Activated CD4-positive, alpha-beta T cell treated with anti-CD3 and anti-CD28 coated beads for 36 hours (primary cell): ENCODE measurements at places on chromosomes 5 and 9.
A peak's percentile ranks its signal among the peaks of the same experiment; 100 is the strongest.

GRCh38 chr5:6676702-6677101 lies 36.5 kb upstream of the TENT4A start:
- no peak for DNase-seq

GRCh38 chr5:177183142-177183541 lies 49.6 kb downstream of the NSD1 start:
- DNase-seq, result no peak

DNA sequence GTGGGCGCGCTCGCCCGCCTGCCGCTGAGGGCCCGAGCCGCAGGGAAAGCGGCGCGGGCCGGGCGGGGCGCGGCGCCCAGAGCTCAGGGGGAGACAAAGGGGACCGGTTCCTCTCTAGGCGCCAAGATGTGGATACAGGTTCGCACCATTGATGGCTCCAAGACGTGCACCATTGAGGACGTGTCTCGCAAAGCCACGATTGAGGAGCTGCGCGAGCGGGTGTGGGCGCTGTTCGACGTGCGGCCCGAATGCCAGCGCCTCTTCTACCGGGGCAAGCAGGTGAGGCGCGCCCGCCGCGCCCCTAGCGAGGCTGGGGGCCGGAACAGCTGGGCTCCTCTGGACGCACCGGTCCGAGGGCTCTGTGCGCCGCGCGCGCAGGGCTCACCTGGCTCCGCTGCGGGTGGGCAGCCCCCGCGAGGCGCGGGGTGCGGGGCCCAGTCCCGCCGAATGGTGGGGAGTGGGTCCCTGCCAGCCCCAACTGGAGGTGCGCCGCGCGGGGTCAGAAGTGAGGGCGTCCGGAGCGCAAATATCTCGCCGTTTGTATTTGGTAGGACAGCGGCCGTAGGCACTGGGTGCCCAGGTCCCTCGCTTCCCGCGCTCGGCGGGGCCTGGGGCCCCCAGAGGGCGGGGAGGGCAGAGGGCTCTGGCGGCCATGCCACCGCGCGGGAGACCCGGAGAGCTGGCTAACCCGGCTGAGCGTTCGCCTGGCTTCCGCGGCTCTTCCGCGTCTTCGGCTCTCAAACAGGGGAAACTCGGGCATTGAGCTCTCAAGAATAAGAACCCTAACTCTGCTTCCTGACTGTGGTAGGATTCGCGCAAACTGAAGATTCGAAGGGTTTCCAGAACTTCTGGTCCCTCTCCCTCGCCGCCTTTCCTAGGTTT lies 607 bp downstream of the UHRF2 start:
- DNase-seq, result peak; percentile 66

- DNase-seq, result peak; percentile 23
Observed at GRCh38 chr9:134895908-134896833, 15.6 kb downstream of the FCN2 start.

- DNase-seq, result no peak
Observed at GRCh38 chr5:159456261-159456660, 126.0 kb upstream of the IL12B start.

- no peak for DNase-seq
Observed at GRCh38 chr9:75814667-75815066, 75.8 kb upstream of the PCSK5 start.

- DNase-seq, result no peak
Observed at GRCh38 chr5:40172721-40173120, 507.0 kb upstream of the PTGER4 start.

DNA sequence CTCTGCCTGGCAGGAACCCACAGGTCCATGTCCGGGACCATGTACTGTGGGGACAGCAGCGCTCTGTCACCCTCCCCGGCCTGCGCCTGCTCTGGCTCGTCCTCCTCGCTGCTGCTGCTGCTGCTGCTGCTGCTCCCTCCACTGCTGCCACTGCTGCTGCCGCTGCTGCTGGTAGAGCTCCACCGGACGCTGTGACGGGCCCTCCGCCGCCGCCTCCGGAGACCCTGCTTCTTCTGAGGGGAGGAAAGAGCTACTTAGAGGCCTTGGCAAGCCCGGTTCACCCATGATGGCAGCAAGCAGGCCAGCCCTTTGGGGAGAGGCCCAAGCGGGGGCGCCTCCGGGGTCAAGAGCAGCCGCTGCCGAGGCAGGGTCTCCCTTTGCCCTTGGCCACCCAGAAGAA lies 10.0 kb upstream of the CARD9 start:
- DNase-seq, result no peak

GRCh38 chr5:170623576-170624181 lies 119.9 kb downstream of the KCNIP1 start:
- DNase-seq, result peak; percentile 76

GRCh38 chr5:119288379-119289033 lies 67.3 kb upstream of the TNFAIP8 start:
- no peak for DNase-seq

- no peak for DNase-seq
Observed at GRCh38 chr5:42593591-42593990, 163.0 kb upstream of the CCDC152 start.

- DNase-seq, result no peak
Observed at GRCh38 chr9:16682273-16682672, 188.2 kb downstream of the BNC2 start.

- DNase-seq, result peak; percentile 7
Observed at GRCh38 chr5:79663212-79663611, 26.4 kb upstream of the CMYA5 start.

DNA sequence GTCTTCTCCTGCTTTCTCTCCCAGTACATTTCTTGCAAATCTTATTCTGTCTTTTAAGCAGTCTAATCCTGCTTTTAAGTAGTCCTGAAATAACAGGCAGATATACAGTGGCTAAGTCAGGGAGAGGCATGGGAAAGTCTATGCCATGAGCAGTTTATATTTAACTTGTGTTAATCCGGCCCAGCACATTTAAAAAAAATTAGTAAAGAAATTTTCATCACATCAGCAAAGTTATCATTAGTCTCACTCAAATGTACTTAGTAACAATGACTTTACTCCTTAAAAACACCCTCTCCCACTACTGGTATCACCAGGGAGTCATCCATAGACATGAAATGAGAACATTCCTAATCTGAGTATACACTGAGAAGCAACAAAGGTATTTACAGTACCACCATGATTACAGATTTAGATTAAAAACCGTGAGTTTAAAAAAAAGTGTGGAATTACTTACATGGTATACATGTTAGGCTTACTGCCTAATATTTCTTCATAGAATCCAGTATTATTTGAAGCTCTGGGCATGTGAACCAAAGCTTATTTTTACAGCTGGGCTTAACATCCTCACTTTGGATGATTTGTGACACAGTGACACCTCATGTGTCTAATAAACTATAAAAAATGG lies 75.9 kb upstream of the DAB2 start:
- DNase-seq, result no peak

DNA sequence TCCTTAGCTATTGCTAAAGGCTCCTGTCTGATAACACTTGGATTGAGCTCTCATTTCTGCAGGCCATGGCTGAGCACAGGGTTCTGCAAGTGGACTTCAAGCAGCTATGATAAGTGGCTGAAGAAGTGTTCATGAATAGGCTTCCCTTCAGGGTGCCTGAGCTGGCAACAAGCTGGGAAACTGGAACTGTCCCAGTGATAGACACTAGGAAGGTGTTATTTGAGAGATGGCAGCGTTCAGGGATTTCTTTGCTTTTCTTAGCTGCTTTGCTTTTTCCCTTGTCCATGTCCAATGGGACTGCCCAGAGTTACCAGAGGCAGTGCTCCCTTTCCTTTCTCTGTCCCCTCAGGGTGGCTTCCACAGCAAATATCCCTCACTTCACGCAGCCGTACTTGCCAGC lies 75.8 kb downstream of the INIP start:
- no peak for DNase-seq

DNA sequence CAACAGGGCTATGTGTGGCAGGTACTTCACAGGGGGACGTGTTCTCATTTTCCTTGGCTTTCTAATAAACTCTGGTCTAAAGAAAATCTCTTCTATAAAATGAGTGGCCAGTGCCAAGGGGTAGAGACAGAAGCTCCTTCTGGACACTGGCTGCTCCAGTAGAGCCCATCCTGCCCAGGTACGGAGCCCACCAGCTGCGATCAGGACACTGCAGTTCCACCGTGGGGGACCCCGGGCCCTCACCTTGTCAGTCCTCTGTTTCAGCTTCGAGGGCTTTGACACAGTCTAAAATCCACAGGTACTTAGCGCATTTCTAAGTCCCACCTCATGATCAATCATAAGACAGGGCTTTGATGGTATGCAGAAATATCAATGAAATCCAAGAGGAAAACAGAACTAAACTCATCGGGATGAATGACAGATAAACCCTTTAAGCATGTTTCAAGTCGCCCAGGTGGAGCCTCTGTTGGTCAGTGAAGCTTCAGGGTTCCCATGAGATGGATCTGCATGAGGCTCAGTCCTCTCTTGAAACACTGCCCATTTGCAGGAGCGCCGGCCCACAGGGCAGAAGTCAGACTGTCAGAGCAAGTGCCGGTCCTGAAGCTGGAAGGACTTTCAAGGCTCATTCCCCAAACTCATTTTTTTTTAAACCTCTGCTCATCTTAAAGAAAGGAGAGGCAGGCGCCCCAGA lies 20.3 kb upstream of the TERT start:
- DNase-seq, result no peak

DNA sequence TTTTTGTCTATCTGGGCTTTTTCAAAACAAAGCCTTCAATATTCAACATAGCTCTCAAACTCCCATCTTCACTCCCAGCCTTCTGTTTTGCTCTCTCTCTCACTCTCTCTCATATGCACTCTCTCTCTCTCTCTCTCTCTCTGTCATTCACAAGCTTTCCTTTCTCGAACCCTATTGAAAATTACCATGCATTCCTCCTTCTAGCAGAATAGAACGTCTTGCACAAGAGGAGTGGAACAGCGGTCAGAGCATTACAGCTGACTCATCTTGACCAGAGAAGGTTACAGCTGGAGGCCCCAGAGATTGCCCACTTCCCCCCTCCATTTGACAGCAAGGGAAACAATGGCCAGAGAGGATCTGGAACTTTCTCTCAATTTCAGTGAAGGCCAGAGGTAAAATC lies 51.0 kb upstream of the LIFR start:
- DNase-seq, result no peak

DNA sequence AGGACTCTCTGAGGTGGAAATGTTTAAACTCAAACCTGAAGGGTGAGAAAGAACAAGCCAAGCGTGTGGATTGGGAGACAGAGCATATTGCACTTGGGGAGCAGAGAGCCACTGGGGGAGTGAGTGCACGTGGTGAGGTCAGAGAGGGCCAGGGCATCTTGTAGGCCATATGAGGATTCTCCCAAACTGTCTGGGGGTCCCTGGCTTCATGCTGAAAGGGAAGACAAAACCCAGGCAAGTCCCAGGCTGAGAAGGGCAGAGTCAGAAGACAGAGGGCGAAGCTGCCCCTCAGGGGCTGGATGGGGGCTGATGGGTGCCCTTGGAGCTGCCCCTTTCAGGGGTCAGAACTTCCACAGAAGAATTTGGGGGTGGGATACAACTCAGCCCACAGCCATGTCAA lies 215.3 kb upstream of the S1PR3 start:
- no peak for DNase-seq

DNA sequence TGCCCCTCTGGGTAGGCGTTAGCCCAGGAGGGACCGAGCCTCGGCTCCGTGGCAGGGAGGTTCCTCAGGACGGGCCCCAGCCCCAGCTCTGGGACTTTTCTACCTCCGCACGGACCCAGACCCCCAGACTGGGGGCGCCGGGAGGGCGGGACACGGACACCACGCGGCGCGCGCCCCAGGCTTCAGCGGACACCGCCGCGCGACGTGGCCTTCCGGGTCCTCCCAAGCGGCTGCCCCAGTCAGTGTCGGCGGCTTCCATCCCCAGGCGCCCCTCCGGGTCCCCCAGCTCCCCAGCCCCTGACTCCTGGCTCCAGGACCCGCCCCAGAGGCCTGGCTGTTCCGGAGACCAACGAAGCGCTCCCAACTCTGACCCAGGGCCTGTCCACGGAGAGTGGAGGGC lies 3.1 kb downstream of the LCNL1 start:
- DNase-seq, result no peak
